ENCODE measurements at places on chromosomes 11 and 22.

DNA sequence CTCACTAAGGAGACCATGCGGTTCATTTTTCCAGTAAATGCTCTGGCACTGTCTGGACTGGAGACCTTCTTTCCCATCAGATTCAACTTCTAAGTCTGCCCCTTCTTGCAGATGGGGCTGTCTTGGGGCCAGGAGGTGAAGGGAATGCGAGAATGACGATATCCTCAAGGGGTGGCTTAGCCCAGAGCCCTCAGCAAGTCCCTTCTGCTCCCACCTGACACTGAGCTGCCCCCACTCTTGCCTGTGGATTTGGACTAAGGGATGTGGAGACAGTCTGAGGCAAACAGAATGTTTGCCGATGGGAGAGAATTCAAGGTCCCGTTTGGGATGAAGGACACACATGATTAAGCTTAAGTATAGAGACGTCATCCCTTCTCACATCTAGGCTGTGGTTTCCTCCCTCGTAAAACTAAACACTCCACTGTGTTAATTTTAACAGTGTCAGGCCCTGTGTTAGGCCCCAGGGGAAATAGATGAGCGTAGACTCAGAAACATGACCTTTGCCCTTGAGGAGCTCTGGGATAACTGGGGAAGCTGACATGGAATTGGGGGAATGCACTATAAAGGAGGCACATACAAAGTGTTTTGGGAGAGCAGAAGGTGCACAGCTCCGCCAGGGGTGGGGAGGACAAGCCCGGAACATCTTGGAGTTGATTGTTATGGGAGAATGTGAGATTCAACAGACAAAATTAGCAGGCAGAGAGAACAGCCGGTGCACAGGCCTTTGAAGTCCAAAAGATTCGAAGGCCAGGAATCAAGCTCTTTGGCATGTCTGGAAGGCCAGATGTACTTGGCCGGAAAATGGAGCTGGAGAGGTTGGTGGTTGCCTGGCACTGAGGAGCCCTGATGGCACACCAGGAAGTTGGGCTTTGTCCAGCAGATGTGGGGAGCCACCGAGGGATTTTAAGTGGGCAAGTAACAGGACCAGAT lies 71.6 kb downstream of the ST3GAL4 start:
- no peak for DNase-seq

GRCh38 chr11:3165916-3166267 lies 782 bp upstream of the OSBPL5 start:
- DNase-seq: no peak

DNA sequence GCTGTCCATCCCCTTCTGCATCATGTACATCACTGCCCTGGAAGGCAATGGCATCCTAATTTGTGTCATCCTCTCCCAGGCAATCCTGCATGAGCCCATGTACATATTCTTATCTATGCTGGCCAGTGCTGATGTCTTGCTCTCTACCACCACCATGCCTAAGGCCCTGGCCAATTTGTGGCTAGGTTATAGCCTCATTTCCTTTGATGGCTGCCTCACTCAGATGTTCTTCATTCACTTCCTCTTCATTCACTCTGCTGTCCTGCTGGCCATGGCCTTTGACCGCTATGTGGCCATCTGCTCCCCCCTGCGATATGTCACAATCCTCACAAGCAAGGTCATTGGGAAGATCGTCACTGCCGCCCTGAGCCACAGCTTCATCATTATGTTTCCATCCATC lies 337 bp downstream of the OR52B6 start:
- DNase-seq: no peak

GRCh38 chr11:5196067-5196466 lies 4.4 kb downstream of the OR51V1 start:
- no peak for DNase-seq

- no peak for DNase-seq
Observed at GRCh38 chr11:2466869-2467694, 22.3 kb downstream of the KCNQ1 start.

DNA sequence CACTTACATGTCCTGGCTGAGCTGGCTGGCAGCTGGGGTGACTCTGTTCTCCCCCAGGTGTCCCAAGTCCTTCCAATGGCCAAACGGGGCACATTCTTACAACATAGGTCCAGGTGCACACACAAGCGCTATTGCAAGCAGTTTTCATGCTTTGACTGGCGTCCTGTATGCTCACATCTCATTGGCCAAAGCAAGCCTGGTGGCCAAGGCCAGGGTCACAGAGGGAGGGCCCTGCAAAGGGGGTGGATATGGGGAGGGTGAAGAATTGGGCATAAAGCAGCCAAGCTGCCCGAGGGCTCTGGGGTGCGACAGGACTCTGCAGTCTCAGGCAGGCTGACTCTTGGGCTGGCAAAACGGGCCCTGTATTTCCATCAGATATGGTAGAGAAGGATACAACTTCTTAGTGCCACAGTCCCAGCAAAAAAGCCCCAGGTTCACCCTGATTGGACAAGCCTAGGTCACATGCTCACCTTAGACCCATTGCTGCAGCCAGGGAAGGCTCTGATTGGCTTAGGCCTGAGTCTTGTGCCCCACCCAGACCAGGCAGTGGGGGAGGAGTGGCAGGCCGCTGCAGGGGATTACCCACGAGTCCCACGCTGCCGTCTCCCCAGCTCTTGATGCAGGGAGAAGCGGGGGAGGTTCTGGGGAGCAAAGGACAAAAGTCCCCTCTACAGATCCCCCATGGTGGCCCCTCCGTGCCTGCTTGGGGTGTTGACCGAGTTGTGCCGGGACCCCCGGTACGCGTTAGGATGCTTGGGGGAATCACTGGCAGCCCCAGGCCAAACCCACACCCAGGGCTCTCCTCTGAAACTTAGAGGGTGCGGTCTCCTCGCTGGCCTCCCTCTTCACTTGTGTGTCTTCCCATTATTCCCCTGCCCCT lies 110.8 kb downstream of the ARHGAP8 start:
- DNase-seq: no peak

GRCh38 chr11:125071435-125071834 lies 8.3 kb downstream of the SLC37A2 start:
- no peak for DNase-seq

All from NCI-H345 (cell line).